Neural crest cell (in vitro differentiated cells): ENCODE measurements at places on chromosomes 5 and 9. TPM values are rescaled to one million over a fixed set of nuclear protein-coding genes. Genes with fewer than 3 reads are reported as not detected.

GRCh38 chr9:32322622-32323021, 61.8 kb upstream of the ACO1 start:
- no peak overlapping the region for H3K27ac ChIP-seq
- no peaks in the 10 kb centered on the region for H3K36me3 ChIP-seq
- DNase-seq, result no peak
- H3K4me1 ChIP-seq, result no peaks in the 10 kb centered on the region
- no peaks in the 10 kb centered on the region for H3K27me3 ChIP-seq

DNA sequence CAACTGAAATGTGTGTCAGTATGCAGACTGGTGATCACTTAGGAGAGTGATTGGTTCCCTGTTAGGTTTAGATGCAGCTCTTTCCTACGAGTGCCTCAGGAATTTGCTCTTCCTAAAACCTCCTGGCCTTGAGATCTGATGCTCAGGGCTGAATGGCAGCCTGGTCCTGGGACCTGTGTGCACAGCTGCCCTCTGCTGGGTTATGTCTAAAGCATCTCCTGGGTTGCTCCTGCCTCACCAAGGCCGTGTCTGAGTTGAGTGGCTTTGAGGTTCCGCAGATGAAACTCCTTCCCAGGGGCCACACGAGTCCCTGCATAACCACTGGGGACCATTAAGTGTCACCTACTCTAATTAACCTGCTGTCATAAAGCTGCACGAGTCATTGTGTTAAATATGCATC, 59.5 kb downstream of the MVB12B start:
- H3K36me3 ChIP-seq, result peaks cover 10% of the 10 kb centered on the region
- no peaks in the 10 kb centered on the region for H3K27me3 ChIP-seq
- H3K4me1 ChIP-seq, result peaks cover 2% of the 10 kb centered on the region
- no peak overlapping the region for H3K4me3 ChIP-seq
- peak overlapping the region; percentile 82 for H3K27ac ChIP-seq

Gene LCN9
- 0.30 and 0.66 TPM in 2 replicates for total RNA-seq

GRCh38 chr9:124306098-124306735, 48.5 kb downstream of the NEK6 start:
- H3K4me1 ChIP-seq, result peaks cover 4% of the 10 kb centered on the region
- peaks cover 2% of the 10 kb centered on the region for H3K36me3 ChIP-seq
- DNase-seq, result no peak
- peak overlapping the region; percentile 14 for H3K27ac ChIP-seq
